Fibroblast of skin of left quadriceps (primary cell): ENCODE measurements at places on chromosomes 13 and 19.

DNA sequence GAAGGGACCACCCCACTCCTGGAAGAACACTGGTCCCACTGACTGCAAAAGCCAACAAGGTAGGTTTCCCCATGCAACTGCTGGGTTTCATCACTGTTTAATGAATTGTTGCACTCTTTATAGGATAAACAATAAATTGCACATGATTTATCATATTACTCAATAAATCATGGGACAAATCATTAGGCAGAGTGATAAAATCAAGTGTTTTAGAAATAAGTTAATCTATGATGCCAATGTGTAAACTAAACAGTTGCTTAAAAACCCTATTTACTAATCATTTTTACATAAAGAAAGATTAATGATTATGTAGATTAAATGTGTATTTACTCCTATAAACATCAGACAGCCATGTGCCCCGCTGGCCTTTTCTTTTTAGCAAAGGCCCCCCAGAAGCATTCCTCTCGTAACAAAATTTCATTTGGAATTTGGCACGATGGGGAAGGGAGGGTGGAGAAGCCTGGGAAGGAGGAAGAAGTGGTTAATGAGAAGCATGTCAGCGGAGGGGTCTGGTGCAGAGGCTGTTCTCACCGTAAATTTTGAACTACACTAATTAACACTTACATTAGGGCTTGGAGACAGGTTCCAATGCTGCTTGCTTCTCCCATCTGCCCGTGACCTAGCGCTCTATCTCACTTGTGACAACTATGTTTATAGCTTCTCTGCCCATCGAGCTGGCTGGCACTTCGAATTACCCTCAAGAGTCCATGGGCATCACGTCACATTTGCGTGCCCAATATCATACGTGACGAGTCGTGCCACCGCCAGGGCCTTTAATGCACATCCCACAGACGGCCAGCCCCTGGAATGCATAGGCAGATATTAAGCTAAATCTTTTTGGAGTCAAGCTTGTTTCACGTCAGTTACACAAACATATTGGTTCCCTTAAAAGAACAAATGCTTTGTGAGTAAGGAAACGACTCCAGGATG, 357.7 kb upstream of the TSHZ3 start:
- no peak for DNase-seq

DNA sequence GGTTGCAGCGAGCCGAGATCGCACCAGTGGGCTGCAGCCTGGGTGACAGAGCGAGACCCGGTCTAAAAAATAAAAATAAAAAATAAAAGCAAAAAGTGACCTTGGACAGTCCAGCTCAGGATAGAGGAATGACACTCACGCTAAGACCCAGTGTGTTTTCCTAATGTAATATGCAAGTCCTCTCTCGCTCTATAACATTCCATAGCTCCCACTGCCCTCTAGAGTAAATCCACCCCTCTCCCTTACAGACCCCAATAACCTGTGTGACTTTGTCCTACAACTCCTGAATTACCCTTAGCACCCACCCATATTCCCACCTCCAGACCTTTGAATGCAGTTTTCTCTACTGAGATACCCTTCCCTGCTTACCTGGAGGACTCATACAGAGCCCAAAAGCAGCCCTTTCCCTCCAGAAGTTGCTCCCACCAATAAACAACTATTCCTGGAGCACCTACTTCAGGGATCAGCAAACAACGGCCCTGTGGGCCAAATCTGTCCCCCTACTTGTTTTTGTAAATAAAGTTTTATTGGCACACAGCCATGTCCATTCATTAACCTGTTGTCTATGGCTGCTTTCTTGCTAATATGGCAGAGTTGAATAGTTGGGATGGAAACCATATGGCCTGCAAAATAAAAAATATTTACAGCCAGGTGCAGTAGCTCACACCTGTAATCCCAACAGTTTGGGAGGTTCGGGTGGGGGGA, 39.8 kb upstream of the PTPRS start:
- no peak for DNase-seq

GRCh38 chr19:992670-993055, 7.6 kb upstream of the GRIN3B start:
- no peak for DNase-seq

GRCh38 chr19:29564574-29565005, 38.8 kb downstream of the VSTM2B start:
- no peak for DNase-seq

GRCh38 chr19:35882114-35882832, 13.9 kb downstream of the APLP1 start:
- DNase-seq, result peak; percentile 70

GRCh38 chr13:28872427-28873176, 52.5 kb downstream of the MTUS2 start:
- no peak for DNase-seq

GRCh38 chr13:99378985-99379733, 72.0 kb upstream of the GPR183 start:
- DNase-seq, result no peak

DNA sequence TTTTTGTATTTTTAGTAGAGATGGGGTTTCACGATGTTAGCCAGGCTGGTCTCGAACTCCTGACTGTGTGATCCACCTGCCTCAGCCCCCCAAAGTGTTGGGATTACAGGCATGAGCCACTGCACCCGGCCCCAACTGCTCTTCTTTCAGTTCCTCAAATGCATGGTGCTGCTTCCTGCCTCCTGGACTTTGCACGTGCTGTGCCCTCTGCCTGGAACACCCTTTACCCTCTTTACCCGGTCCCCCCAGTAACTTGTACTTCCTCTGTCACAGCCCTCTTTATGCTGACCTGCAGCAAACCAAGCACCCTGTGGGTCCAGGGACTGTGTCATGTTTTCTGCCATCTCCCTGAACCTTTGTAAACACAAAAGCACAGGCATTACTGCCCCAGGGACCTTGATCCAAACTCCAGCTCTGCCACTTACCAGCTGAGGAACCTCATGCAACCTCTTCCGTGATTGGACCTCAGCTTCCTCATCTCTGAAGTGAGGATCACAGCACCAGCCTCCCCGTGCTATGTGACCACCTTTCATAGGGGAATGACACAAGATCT, 3.8 kb downstream of the BLVRB start:
- DNase-seq, result no peak

- DNase-seq, result no peak
Measured at GRCh38 chr13:32548837-32549236, 10.2 kb upstream of the N4BP2L2 start.

DNA sequence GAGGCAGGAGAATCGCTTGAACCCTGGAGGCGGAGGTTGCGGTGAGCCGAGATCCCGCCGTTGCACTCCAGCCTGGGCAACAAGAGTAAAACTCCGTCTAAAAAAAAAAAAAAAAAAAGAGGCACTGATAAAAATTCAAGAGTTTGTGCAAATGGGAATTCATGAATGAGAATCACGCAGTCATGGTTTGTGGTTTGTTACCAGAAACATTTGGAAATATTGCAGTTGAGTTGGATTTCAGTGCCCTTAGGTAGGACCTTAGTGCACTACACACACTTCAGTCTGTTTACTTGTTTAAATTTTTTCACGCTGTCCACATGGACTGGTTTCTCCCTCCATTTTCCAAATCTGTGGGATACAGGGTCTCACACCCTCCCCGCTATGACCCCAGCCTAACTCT, 28.4 kb downstream of the ZNF844 start:
- DNase-seq, result no peak

- DNase-seq, result no peak
Measured at GRCh38 chr19:1526066-1526778, 2.3 kb downstream of the PLK5 start.
